ENCODE measurements at places on chromosomes 1 and 21. TPM values are rescaled to one million over a fixed set of nuclear protein-coding genes. Genes with fewer than 3 reads are reported as not detected.

The MR1 gene
- 6.2 TPM for total RNA-seq

The DIO1 gene
- total RNA-seq = not detected

The KLF17 gene
- 0.43 TPM for total RNA-seq

The TCHHL1 gene
- not detected for total RNA-seq

The FCRLB gene
- 1.6 TPM for total RNA-seq

The VASH2 gene
- 3.7 TPM for total RNA-seq

The THEM5 gene
- not detected for total RNA-seq

The CELA2B gene
- total RNA-seq = not detected

The TRIM46 gene
- total RNA-seq = 2.9 TPM

The CD34 gene
- not detected for total RNA-seq

The SLC35A3 gene
- total RNA-seq = 12.0 TPM

Measured in A549 treated with Hydrocortisone at 1 μM for 4 hours (cell line).